Natural killer cell treated with Interleukin-12 subunit alpha and Interleukin-12 subunit beta and Interleukin-15 and Interleukin-18, amount 100 ng/mL, for 72 hours (primary cell): ENCODE measurements at places on chromosomes 6 and 20. TPM values are rescaled to one million over a fixed set of nuclear protein-coding genes. Genes with fewer than 3 reads are reported as not detected.

Gene ARMH2
- total RNA-seq: 1.3 TPM

Gene SPATA2
- 10.1 TPM for total RNA-seq

Gene SCUBE3
- total RNA-seq: 0.14 TPM

Gene DSP
- total RNA-seq: not detected

- no peak for DNase-seq
These were observed 262.2 kb upstream of the FLRT3 start for GRCh38 chr20:14599613-14600012.

DNA sequence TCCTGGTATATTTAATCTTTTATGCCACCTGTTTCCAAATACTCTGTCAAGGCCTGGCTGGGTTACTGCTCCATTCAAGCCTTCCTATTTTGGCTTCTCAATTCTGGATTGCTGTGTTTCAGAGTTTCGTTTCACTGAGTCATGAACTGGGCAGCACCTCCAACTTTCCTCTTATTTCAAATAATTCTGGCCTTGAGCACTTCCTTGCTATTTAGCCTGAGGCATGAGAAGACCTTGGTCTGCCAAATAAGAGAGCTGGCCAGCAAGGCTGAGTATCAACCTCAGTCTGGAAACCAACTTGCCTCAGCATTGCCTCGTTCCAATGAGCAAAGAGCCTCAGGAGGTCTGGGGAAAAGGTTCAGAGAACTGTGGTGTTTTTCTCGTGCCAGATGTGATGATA is 66.6 kb downstream of the TNFAIP3 start:
- DNase-seq: no peak

- no peak for DNase-seq
These were observed 136.4 kb downstream of the LINC00237 start for GRCh38 chr20:20969701-20970280.

DNA sequence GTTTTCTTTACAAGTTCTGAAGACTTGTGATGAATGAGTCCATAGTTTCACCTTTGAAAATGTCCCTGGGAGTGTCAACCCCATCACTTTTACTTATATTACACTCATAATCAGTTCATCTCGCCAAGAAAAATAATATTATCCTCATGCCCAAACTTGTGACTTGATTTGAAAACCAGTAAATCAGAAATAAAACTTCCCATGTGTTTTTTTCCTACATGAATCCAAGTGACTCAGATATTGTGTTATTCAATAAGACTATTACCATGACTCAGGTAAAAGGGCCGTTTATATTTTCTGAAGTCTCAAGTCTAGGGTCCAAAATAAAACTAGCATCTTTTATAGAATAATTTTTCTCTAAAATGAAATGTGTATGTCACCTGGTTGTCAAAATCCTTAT is 15.8 kb upstream of the CYP24A1 start:
- no peak for DNase-seq

GRCh38 chr6:145507239-145507638 is 228.1 kb downstream of the EPM2A start:
- no peak for DNase-seq

DNA sequence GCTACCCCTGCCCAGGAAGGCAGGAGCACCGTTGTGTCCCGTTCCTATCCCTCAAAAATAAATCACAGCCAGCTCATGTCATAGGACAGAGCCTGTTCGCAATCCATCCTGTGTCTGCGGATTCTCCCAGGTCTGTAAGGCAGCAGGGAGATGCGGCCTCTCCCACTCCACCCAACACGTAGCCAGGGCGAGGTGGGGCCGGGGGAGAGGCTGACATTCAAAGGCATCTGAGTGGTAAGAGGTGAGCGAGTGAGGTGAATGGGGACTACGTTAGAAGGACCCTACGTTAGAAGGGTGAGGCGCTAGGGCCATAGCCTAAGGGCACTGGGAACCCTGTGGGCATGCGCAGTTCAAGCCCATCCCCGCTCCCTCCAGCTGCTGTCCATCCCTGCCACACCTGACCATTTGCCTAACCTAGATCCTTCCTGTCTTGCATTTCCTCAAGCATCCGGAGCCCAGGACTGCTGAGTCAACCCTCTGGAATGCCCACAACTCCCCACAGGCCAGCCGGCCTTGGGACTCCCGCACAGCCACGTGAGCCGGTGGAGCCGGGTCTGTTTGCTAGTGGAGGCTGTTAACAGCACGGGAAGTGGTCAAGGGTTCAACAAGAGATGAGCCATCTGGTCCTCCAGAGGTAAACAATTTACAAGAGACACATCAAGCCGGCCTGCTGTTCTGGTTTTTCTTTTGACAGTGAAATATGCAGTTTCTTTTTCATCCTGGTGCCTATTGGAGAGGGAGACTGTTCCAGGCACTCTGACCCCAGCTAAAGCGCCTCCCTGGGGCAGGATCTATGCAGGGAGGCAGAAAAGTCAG is 45.9 kb downstream of the RIPOR3 start:
- no peak for DNase-seq

- no peak for DNase-seq
These were observed 18.0 kb downstream of the PEX7 start for GRCh38 chr6:136840276-136841001.

DNA sequence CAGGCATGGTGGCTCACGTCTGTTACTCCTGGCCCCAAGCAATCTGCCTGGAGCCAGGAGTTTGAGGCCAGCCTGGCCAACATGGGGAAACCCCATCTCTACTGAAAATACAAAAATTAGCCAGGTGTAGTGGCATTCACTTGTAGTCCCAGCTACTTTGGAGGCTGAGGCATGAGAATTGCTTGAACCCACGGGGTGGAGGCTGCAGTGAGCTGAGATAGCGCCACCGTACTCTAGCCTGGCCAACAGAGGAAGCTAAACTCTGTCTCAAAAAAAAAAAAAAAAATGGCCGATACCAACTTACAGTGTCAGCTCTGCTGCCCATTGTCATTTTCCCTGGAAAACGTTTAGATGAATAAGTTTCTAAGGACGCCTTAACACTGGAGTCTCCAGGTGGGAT is 489.9 kb downstream of the TFAP2A start:
- DNase-seq: no peak

- no peak for DNase-seq
These were observed 420 bp upstream of the BTN2A1 start for GRCh38 chr6:26457264-26457805.

DNA sequence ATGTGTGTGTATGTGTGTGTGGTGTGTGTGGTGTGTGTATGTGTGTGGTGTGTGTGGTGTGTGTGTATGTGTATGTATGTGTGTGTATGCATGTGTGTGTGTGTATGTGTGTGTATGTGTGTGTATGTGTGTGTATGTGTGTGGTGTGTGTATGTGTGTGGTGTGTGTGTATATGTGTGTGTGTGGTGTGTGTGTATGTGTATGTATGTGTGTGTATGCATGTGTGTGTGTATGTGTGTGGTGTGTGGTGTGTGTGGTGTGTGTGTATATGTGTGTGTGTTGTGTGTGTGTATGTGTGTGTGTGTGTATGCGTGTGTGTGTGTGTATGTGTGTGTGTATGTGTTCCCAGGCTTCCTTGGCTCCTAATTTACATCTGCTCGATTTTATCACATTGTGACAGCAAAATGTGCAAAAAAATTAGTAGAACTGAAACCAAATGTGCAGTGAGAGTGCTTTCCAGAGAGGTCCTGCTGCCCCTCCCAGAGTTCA is 234.5 kb downstream of the BMP7 start:
- no peak for DNase-seq
